ENCODE measurements at places on chromosomes 2 and 18.

GRCh38 chr2:133791191-133791590 lies 222.9 kb upstream of the NCKAP5 start:
- no peak for DNase-seq

- DNase-seq, result no peak
These were observed 123.0 kb upstream of the SERPINE2 start for GRCh38 chr2:224162122-224162521.

GRCh38 chr2:158178646-158179045 lies 77.0 kb downstream of the UPP2 start:
- DNase-seq, result no peak

DNA sequence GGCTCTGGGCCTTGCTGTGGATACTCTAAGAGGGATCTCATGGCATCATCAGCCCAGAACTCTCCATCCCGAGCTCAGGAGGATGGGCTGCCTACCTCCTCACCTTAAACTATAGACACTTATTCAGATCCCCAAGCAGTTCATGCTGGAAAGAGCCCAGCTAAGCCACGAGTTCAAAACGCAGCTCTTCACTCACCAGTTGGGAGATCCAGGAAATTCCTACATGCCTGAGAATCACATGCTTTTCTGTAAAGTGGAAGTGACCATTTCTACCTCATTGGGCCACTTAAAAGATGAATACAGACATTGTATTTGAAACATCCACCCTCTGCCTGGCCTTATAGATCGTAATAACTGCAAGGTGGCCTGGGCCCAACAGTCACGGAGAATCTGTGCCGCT lies 6.6 kb downstream of the ATOH8 start:
- DNase-seq, result no peak

GRCh38 chr2:183253441-183254130 lies 129.3 kb downstream of the NUP35 start:
- DNase-seq, result no peak

GRCh38 chr18:2968606-2969005 lies 44.3 kb downstream of the LPIN2 start:
- DNase-seq, result no peak

GRCh38 chr2:106314444-106314843 lies 120.3 kb upstream of the UXS1 start:
- no peak for DNase-seq

- DNase-seq, result no peak
These were observed 82.1 kb downstream of the BIN1 start for GRCh38 chr2:127024769-127025358.

Data from AG09309 (cell line).